ENCODE measurements at places on chromosomes 3 and 15.

- peak; percentile 77 for DNase-seq
Measured at GRCh38 chr15:83764201-83764838, 110.4 kb downstream of the ADAMTSL3 start.

GRCh38 chr3:64595253-64595694, 92.5 kb downstream of the ADAMTS9 start:
- no peak for DNase-seq

DNA sequence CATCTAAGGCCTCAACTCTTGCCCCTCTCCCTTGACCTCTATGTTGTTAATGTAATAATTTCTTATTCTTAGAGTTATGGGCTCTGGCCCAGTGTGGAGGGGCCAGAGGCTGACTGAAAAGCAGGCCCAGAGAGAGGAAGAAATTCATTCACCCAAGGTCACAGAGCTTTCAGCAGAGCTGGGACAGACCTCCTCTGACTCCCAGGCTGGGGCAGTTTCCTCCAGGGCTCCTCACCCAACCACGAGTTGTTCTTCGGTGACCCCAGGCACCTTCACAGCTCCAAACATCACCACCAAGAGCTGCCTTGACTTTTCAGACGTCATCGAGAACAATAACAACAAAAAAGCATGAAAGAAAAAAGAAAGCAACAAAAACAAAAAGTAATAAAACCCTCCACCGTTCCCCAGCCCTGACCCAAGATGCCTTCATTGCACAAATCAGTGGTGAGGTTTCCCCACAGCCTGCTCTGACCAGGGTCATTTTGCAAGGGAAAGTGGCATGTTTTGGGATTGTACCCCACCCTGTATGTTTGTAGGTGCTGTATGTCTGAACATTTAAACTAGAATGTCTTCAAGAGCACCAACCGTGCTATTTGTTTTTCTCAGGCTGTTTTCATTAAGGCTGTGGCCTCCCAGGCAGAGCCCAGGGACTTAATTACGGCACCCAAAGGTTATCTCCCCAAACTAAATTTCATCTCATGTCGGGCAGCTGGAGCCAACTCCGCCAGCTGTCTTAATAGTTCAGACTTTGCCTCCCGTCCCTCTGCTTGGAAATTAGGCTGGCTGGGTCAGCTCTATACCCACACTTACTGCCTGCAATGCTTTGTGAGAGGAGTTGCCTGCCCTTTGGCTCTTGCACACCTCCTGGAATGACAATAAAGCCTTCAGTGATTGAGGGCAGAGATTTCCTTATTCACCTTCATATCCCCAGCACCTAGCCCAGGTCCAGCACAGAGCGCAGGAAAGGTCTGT, 173.8 kb downstream of the RPLP1 start:
- DNase-seq, result peak; percentile 27

DNA sequence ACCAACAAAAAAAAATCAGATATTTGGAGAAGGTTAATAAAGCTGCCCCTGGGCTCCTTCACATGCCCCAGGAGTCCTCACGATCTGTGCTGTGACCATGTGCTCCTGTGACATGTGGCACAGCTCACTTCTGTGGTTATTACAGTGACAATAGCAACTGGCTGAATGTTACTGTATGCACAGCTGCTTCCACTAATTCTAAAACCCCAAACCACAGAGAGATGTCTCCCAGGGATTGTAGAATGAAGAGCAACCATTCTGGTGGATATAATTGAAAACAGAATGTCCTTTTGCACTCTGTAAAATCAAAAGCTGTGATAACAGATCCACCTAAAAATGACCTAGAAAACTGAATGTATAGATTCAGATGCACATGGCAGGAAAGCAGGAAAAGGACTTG, 489.2 kb upstream of the CNTN4 start:
- DNase-seq, result peak; percentile 93

- DNase-seq, result no peak
Measured at GRCh38 chr15:26686547-26687187, 86.2 kb downstream of the GABRB3 start.

- peak; percentile 89 for DNase-seq
Measured at GRCh38 chr3:16849229-16849628, 35.5 kb upstream of the PLCL2 start.

DNA sequence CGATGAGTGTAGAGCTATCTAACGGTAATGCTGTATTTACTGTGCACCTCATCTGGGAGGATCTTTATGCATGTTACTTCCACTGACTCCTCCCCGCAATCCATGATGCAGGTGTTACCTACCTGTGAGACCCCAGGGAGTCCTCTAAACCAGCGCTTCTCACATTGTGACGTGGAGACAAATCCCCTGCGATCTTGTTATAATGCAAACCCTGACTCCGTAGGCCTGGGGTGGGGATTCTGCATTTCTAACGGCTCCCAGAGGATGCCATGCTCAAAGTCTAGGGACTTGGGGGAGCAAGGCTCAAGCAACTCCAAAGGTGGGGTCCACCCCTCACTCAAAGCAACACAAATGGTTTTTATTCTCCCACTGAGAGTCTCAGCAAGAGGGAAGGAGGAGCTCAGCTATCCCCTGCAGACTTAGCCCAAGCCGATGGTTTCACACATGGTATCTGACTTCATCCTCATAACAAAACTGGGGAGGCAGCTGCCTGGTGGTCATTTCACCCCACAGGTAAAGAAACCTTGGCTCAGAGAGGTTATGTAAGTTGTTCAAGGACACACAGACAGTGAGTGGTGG, 63.6 kb downstream of the PCSK6 start:
- DNase-seq, result no peak

DNA sequence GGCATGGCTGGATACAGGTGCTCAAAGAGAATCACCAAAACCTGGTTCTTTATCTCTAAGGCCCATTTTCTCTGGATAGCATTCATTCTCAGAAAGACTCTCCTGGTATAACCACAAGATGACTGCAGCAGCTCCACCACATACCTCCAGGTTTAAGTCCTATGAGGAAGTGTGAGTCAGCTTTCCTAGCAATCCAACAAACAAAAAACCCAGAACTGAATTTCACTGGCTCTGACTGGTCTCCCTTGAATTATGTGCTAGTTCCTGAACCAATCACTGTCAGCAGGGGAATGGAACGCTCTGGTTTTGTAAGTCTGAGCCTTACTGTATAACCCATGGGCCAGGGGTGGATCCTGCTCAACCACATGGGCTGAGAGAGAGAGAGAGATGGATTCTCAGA, 27.2 kb downstream of the MRPL46 start:
- peak; percentile 83 for DNase-seq

GRCh38 chr3:59937201-59937600, 887.4 kb upstream of the CFAP20DC start:
- no peak for DNase-seq

DNA sequence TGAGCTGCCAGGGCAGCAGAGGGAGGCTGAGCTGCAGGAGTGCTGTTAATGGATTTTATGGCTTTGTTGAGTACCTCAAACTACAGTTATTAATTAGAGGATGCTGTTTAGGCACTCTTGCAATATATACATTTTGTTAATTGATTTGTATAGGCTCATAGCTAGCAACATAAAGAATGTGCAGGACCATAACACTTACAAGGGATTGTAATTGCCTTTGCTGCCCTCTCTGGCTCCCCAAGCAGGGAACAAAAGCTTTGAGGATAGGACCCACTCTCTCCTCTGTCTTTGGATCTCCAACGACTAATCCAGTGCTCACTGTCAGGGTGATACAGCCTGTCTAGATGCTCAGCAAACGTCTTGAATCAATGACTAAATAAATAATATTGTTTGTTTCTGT, 1.2 kb upstream of the CLSTN2 start:
- DNase-seq, result no peak

DNA sequence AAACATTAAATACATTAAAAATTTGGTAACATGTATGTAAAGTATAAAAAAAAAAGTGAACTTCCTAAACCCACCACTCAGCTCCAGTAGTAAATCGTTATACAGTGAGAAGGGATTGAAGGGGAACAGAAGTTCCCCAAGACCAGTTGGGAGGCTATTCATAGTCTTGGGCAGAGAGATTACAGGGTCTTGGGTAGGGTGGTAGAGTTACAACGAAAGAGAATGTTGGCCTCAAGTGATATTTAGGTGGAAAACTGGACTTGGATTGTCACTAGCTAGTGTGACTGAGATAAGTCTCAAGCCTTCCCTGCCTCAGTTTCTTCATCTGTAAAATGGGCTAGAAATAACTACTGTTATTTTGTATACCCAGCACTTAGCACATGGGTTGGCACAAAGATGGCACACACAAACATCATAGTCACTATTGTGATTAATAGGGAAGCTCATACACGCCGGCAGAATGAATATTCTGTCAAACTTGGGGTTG, 431 bp upstream of the YEATS2 start:
- DNase-seq, result no peak

DNA sequence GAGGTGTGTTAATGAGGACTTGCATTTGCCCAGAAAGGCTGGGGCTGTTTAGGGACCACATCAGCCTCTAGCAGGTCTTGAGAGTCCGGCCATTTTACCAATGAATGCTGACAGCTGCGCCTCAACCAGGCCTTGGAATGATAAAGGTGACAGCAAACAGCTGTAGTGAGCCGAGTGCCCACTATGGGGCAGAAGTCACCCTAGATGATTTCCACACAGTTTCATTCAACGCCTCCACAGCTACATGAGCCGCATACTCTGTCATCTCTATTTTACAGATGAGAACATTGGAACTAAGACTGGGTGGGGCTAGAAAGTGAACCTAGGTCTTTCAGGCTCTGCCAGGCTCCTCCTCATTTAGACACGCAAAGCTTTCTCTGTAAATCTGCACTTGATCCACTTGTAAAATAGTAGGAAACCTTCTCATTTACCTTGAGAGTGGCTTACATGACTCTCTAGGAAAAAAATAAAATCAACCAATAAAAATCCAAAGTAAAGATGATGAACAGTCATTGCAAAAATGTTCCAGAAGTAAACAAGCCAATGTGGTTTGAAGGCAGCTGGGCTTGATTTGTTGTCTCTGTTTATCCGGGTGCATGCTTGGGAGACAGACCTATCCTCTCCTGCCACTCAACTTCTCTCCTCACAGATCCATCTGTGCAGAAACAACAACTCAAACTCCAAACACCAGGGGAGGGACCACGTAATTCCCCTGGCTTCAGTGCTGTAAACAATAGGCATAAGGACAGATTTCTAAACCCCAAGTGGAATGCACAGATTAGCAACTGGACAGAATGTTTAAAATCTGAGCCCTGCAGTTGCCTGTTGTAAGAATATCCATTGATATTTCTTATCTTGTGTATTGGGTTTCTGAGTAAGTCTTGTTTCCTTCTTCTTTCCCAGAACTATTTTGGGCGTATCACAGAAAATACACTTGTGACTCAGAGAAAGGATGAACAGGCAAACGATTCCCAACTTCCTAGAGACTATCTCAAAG, 31.5 kb upstream of the LDHAL6B start:
- DNase-seq, result peak; percentile 57

- DNase-seq, result peak; percentile 62
Measured at GRCh38 chr15:83446904-83447709, at the start of gene SH3GL3. Gene SH3GL3 (plus strand): TSS chr15:83447341. CDS start chr15:83447534, 193 bp downstream.

GRCh38 chr3:123281406-123281805, 79.7 kb downstream of the SEC22A start:
- no peak for DNase-seq

DNA sequence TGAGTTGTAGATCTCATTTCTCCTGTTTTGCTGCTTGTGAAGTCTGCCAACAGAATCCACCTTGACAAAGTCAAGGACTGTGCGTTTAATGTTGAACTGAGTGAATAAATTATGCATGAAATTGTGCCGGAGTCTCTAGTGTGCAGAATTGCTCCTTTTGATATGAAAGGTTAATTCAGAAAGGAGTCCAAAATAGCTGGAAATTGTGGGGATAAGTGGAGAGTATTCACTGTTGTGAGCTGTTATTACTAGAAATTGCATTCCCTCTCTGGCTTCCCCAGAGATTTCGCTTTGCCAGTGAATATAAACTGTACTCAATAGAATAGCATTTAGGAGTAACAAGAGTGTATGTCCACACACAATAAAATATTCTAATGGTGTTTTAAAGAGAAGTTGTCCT, 43.1 kb downstream of the SAMMSON start:
- no peak for DNase-seq

DNA sequence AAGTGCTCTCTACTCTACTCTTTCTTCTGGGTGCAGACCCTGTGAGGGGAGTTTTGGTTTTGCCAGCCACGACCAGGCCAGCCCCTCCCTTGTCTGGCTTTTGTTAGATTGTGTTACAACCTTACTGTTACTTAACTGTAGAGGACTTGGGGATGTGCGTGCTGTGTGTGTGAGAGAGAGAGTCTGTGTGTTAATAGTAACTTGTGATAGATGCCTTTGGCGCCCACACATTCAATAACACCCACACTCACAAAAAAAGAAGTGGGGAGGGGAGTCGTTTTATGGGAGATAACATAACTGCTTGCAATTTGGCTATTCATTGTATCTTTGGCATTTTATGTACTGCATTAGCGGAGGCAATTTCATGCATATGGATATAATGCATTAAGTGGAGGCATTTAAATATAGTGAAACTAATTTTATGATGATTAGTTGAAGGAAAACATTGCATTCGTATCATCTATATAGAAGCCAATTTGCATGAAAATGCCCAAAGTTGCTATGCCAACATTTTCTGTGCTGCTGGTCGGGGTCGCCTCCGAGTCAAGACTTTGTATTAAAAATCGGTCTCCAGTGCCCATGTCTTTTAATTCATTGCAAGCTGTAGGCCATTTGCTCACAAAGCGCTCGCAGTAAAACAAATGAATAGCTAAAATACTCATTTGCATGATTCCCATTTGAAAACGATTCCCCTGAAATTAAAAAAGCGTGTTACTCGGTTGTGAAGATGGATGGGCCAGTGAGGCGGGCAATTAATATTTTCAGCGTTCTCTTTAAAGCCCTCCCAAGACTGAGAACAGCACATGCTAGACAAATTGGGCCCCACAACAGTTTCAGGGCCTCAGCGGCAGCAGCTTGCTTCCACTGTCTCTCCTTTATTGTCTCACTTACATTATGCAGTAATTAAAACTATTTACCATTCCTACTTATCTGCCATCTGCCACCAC, 158.5 kb upstream of the SMAD3 start:
- no peak for DNase-seq

- no peak for DNase-seq
Measured at GRCh38 chr3:123350971-123351370, 97.9 kb downstream of the ADCY5 start.

DNA sequence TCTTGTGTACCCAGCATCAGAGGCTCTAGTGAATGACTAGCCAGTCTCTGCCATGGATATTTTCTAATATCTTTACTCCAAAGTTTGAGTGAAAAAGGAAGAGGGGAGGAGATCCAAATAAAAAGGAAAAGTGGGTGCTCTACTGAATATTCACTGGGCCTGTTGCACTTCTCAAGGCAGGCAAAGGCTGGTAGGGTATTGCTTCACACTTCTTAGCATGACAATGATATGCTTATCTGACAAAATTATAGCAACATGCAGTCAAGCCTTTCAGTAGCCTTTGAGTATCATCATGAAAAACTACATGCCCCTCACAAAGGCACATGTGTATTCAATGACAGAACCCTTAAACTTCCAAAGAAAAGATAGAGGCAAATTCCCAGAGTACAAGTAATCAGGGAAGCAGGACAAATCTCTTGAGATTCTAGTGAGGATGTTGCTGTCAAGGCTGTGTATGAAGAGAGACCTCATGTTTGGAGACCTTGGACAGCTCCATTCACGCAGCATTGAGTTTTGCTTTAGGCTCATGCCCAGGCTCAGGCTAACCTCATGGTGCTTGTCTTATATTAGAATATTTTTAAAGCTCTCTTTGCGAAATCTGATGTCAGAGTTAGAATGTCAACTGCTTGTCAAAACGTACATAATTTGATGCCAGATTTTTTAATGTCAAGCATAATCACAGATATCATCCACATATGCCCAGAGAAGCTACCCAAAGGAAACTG, 506.9 kb downstream of the OCA2 start:
- DNase-seq, result no peak

- no peak for DNase-seq
Measured at GRCh38 chr15:33808720-33809457, 159.4 kb upstream of the CHRM5 start.

Data from MV-4-11 (cell line).